ENCODE measurements at places on chromosomes 7 and 10.

DNA sequence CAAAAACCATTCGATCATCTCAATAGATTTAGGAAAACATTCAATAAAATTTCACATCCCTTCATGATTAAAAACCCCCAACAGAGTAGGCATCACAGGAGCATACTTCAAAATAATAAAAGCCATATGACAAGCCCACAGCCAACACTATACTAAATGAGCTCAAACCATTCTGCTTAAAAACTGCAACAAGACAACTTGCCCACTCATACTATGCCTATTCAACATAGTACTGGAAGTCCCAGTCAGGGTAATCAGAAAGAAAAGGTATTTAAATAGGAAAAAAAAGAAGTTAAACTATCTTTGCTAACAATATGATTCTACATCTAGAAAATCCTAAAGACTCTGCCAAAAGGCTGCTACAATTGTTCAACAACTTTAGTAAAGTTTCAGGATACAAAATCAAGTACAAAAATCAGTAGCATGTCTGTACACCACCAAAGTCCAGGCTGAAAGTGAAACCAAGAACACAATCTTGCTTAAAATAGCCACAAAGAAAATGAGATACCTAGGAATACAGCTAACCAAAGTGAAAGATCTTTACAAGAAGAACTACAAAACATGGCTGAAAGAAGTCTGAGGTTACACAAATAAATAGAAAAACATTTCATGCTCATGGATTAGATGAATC, 882.6 kb downstream of the GRM8 start:
- no peak for DNase-seq

- DNase-seq = no peak
Measured at GRCh38 chr7:37738321-37738720, 54.8 kb downstream of the GPR141 start.

GRCh38 chr7:104900525-104901239, 113.3 kb upstream of the KMT2E start:
- DNase-seq = no peak

GRCh38 chr10:27245836-27246235, 5.2 kb upstream of the ACBD5 start:
- no peak for DNase-seq

GRCh38 chr10:123480845-123481244, 185.3 kb upstream of the GPR26 start:
- DNase-seq = no peak

- DNase-seq = no peak
Measured at GRCh38 chr7:23471106-23471859, 992 bp upstream of the IGF2BP3 start.

DNA sequence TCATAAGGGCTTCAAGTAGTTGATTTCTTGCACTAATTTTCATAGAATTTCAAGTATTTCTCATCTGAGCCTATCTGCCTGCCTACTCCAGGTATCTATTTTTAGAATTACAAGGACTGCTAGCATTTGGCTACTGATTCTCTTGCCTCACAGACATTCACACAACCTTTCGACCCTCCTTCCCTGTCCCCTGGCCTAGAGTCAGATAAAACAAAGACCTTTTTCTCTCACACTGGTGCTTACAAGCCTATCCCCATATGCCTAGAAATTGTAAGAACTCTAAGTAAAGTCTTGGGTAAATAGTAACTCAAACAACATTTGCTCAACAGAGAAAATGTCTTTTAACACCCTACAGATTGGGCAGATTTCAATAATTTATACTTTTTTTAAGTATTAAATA, 6.3 kb downstream of the GPAM start:
- no peak for DNase-seq

GRCh38 chr7:2941216-2941859, 97.2 kb upstream of the GNA12 start:
- DNase-seq = no peak

GRCh38 chr7:92674379-92674778, 84.2 kb upstream of the FAM133B start:
- DNase-seq = no peak

DNA sequence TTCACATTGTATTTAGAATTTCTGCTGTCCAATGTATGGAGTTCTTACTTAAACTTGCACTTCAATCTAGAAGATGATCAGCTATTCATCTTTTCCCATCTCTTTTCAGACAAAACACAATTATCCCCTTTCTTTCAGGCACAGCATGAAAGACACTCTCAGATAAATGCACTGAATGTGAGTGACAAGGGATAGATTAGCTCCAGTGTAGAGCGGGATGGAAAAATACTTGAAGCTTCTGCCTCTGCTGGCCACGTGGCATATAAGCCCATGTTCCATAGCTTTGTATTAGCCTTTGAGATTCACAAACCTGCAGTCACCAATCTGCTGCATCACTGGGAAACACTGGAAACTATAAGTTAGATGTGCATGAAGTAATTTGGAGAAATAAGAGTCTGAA, 162.2 kb upstream of the FAM3C start:
- DNase-seq = no peak

- no peak for DNase-seq
Measured at GRCh38 chr10:31697271-31698180, 231.1 kb downstream of the ARHGAP12 start.

DNA sequence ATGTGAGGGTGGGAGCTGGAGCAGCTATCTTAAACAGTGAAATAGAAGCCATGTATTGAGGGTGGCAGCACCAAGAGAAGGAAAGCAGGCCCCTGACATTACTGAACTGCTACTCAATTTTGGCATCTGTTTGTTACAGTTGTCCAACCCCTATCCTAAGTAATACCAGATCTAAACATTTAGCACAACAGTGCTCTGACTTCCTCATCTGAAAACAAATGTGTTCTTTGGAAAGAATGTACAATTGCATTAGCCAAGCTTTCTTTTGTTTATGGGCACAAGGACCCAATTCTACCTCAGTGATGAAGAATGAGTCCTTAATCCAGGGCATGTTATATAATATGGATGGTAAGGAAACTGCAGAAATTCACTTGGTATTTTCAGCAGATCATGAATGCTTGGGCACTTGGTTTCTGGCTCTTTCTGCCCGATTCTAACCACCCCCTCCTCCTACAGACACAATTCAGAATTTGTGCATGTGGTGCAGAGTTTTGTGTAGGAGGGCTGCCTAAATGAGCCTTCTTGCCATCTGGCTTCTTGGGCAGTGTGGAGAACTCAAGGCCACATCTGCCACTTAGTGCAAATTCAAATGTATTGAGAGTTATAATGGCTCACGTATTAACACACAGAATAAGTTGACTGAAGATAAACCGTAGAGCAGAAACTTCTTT, 36.9 kb upstream of the KMT2E start:
- DNase-seq = no peak

GRCh38 chr10:69825604-69826003, 23.9 kb downstream of the COL13A1 start:
- DNase-seq = no peak

GRCh38 chr7:24922099-24922773, 57.7 kb downstream of the OSBPL3 start:
- no peak for DNase-seq

- DNase-seq = no peak
Measured at GRCh38 chr7:43244784-43245183, 132.3 kb downstream of the HECW1 start.
